Occipital lobe (tissue), 3 donors: ENCODE measurements at places on chromosomes 1 and 21.

- DNase-seq, result no peak
Measured at GRCh38 chr1:109625176-109625575, 5.5 kb downstream of the AMPD2 start.

DNA sequence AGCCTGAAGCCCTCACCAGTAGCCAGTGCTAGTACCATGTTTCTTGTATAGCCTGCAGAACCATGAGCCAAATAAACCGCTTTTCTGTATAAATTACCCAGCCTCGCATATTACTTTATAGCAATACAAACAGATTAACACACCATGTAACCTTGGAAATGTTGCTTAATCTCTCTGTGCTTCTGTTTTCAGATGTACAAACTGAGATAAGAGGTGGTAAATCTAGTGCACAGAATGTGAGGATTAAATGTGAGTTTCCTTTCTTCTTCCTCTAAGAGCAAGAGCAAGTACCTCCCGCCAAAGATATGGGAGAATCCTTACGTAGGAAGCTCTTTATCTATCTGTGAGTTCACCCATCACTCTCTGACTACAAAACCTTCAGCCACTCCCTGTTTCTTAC is 128.4 kb downstream of the HIVEP3 start:
- DNase-seq, result no peak

- no peak for DNase-seq
Measured at GRCh38 chr1:172951730-172952365, 98.9 kb downstream of the TNFSF18 start.

DNA sequence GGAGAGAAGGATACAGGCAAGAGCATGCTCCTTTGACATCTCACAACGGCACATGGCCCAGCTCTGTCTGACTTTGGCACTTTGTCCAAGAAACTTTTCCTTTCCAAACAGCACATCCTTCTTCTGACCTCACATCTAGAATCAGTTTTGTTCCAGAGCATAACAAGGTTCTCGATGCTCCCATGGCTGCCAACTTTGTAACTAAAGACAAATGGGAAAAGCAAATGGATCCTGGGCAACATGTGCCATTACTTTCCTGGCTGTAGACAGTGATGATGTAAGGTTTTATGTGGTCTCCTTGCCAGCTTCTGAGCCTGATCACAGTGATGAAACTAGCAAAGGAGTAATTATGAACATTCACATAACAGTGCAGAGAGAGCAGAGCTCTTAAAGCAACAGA is 171.8 kb upstream of the C1orf87 start:
- DNase-seq, result no peak

- no peak for DNase-seq
Measured at GRCh38 chr1:7422561-7422960, 348.5 kb upstream of the VAMP3 start.

- DNase-seq, result no peak
Measured at GRCh38 chr1:151847867-151848596, 5.5 kb downstream of the THEM5 start.

DNA sequence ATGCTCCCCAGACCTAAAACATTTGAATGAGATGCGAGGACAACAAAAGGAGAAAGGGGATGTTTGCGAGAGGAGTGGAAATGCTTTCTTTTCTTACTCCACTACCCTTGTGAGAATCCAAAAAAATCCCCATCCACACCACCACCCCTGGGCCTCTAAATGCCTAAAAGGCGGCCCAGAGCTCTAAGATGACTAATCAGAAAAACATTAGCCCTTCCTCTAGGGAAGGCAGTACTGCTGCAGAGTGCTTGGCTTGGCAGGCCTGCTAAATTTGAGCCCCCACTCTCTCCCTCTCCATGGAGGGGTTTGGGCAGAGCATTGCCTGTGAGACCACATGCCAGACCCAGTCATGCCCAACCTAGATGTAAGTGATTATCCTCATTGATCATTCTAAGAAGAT is 347.9 kb downstream of the USH2A start:
- no peak for DNase-seq

GRCh38 chr1:67791686-67792085 is 41.6 kb downstream of the GNG12 start:
- DNase-seq, result no peak

DNA sequence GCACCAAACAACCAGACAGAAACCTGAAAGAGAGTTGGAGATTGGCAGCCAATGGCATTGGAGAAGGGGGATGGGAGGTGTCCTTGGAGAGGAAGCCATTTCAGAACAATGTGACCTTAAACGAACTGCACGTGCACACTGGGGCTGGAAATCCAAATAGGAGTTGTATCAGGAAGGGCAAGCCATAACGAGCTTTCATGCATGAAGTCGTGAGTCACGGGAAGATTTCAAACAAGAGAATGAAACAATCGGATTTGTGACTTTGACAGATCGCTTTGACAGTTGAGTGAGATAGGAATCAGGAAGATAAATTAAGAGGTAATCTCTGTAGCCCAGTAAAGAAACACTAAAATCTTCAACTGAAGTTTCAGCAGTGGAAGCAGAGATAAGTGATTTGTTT is 445.8 kb upstream of the ZP4 start:
- no peak for DNase-seq

DNA sequence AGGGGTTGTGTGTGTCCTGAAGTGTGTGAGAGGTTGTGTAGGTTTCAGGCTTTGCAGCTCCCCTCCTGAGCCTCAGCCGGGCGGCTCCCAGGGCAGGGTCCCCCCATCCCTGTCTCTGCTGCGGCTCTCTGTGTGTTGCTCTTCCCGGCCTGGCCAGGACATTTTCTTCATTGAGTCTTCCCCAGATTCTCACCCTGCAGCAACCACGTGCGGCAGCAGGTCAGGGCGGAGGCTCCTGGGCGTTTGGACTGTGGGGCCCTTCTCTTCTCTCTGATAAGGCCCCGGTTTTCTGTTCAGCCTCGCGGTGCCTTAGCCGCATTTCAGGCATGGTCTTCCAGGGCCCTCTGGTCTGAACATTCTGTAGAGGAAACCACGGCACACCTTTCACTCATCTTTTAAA is 1.8 kb upstream of the TCP10L start:
- no peak for DNase-seq

- DNase-seq, result no peak
Measured at GRCh38 chr1:11898831-11899467, 27.3 kb downstream of the KIAA2013 start.

- no peak for DNase-seq
Measured at GRCh38 chr1:193105821-193106177, 585 bp upstream of the GLRX2 start.

DNA sequence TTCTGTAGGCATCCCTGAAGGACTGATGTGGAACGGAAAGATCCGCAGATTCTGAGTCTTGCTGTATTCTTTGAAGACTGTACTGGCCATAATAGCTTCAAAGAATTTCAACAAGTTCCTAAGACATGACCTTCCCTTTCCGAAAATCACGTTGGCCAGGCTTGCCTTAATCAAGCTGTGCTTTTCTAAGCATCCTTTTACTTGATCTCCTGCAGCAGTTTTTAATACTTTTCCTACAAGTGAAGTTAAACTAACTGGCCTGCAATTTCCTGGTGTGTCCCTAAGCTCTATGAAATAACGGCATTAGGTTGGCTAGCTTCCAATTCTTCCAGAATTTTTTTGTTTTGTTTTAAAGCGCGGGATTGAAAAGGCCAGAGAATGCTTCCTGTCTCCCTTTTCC is 40.3 kb downstream of the SPAG17 start:
- no peak for DNase-seq

DNA sequence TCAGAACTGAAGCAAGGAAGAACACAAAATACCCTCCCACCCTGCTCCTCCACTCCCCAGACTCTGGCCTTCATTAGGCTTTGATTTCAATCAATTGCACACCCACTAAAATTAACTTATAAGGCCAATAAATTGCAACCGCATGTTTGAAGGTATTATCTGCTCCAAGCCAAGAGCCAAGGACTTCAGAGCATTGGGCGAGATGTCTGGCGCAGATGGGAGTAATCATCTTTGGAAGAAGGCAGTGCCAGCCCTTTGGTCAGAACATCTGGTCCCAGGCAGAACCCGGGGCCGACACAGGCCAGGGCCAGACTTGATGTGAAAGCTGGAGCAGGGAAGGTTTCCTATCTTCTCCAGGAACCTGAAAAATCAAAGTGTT is 60.0 kb downstream of the SLC66A1 start:
- DNase-seq, result no peak

- no peak for DNase-seq
Measured at GRCh38 chr1:81582467-81582986, 218.2 kb upstream of the ADGRL2 start.

DNA sequence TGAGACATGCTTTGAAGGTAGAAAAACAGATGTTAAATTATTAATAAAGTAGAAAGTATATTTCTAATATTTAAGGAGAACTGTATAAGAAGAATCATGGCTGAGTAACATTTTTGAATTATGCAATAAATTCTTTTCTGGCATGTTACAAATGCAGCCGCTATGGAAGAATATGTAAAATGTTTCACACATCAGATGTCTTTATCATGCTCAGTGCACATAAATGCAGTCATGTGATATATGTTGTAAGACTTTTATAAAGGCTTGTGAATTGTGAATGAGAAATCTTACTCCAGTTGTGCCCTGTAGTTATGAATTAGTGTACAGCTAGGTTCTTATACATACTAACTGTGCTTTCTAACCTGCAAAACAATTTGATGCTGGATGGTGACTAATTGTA is 53.5 kb downstream of the LRRC8B start:
- DNase-seq, result no peak

- no peak for DNase-seq
Measured at GRCh38 chr1:208261874-208262273, 17.7 kb upstream of the PLXNA2 start.

GRCh38 chr21:20507783-20508182 is 490.4 kb upstream of the NCAM2 start:
- no peak for DNase-seq
